Right hindlimb (tissue), 1 donor: ENCODE measurements at places on chromosomes 11 and 22.

DNA sequence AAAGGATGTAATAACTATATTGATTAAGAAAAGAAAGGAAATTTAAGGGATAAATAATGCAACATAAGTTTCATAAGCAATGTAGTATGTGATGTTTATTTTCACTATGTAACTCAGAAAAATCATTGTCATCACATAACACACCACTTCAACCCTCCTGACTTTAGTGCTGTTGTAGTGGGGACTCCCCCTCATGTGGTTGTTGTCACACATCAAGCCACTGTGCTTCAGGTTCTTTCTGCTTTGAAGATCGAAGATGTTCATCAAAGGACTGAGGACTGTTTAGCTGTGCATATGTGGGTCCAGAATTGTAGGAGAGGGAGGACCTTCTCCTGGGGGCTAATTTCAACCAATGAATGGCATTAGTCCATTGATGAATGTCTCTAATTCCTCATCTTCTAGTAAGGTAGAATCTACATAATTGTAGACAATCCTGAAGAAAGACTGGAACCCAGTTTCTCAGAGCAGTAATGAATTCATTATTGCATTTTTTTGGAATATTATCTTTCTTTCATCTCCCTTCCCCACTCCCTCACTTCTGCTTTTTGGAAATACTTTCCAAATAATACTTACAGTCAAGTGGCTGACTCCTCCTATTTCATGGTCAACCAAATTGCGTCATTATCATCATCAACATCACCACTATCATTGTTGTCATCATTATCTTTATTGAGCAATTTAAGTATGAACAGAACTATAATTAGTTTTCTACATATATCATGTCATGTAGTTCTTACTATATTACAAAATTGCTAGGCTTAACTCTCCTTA is 9.8 kb upstream of the CARD16 start:
- DNase-seq: no peak

GRCh38 chr11:11349870-11350337 is 3.1 kb downstream of the CSNK2A3 start:
- DNase-seq: peak; percentile 78

DNA sequence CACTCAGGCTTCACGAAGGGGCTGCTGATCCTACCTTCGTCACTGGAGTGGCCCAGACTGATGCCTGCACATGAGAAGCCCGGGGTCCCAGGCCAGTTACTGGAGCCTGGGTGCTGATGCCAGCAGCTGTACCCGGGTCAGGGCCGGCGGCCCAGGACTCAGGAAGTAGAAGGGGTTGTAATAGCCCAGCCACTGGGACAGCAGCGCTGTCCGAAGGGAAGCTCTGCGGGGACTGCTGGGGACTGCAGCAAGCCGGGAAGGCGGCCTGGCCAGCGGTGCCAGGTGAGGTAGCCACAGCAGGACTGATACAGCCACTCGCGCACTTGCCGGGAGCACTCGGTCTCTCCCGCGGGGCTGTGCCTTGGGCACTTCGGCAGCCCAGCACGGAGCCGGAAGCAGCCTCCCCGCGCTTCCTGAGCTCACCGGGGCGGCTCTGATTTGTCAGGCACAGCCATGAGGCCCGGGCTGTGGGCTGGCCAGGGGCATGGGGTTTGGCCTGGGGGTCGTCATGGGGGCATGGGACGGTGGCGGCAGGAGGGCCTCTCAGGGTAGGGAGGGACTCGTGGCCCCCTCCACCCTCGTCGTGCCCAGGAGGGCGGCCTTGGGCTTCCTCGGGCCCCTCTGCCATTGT is 13.9 kb upstream of the OR8K1 start:
- DNase-seq: no peak

DNA sequence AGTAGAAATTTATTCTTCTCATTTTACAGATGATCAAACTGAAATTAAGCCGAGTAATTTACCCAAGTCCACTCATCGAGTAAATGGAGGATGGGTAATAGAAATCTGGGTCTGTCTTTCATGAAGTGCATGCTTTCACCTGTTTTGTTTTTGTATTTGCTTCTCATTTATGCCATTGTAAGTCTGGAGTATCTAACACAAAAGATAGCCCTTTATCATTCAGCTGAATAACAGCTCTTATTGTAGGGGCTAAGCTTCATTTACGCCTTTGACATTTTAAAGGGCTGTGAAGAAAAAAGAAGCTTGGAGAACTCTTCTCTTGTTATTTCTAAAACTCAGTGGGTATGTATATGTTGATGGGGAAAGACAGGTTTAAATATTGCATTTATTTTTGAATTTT is 1196.2 kb upstream of the TENM4 start:
- no peak for DNase-seq

GRCh38 chr11:11937957-11938356 is 70.5 kb downstream of the DKK3 start:
- no peak for DNase-seq

GRCh38 chr11:112255067-112255720 is 5.5 kb downstream of the PLET1 start:
- peak; percentile 21 for DNase-seq

- peak; percentile 91 for DNase-seq
Observed at GRCh38 chr11:66316849-66317251, at the start of gene CD248. CD248 (minus strand) TSS chr11:66317044; CDS start chr11:66317027, 17 bp downstream.

GRCh38 chr11:60831143-60831500 is 10.8 kb upstream of the CCDC86 start:
- DNase-seq: peak; percentile 82

GRCh38 chr11:66368484-66368883 is 3.1 kb downstream of the SLC29A2 start:
- DNase-seq: no peak

DNA sequence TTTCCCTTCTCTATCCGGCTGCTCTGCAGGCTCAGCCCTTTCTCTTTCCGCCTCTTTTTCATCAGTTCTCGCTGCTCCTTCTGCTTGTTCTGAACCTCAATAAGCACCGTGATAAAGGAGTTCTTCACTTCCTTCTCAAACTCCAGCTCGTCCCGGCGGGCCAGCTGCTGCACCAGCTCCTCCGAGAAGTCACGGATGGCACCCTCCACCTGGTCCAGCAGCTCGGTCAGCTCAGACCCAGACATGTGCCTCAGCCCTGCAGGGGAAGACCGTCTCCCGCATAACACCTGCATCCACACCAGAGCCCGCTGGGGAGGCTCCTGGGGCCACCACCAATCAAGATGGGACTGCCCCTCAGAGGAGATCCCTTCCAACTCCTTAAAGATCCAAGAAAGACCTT is 40.2 kb downstream of the FEZ1 start:
- DNase-seq: no peak

DNA sequence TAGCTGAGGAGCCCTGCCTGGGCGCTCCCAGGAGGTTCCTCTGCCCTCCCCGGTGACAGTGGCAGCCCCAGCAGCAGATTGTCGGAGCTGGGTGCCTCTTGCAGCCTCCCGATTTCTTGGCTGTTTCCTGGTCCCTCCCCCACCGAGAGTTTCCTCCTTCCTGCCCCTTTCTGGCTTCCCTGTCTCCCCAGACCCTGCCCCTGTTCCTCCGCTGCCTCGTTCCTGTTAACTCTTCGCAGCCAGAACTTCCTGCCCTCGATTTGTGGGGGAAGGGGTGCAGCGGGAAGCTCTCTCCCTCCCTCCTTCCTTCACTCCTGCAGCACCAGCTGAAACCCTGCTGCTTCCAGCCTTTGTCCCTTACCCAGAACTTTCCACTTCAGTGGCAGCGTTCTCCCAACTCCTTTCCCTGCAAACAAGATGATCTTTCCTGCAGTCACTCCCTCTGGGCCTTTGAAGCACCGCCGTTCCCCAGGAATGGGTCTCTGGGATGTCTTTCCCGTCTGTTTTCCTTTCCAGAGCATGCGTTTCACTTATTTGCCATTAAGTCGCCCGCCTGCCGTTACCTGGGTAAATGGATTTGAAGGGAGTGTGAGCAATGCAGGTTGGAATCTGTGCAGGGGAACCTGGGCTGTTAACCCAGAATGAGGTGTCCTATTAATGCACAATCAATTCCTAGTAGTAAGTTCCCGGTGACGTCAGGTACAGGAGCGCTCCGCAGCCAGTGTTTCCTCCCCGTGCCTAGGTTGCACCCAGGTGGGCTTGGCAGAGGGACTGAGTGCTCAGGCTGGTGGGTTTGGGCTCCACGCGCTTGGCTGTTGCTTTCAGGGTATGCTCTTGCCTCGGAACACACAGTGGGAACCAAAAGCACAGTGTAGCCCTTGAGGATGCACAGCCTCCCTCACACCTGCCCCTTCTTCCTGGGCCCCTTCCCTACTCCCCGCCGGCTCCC is 4.3 kb downstream of the GRK2 start:
- peak; percentile 77 for DNase-seq

DNA sequence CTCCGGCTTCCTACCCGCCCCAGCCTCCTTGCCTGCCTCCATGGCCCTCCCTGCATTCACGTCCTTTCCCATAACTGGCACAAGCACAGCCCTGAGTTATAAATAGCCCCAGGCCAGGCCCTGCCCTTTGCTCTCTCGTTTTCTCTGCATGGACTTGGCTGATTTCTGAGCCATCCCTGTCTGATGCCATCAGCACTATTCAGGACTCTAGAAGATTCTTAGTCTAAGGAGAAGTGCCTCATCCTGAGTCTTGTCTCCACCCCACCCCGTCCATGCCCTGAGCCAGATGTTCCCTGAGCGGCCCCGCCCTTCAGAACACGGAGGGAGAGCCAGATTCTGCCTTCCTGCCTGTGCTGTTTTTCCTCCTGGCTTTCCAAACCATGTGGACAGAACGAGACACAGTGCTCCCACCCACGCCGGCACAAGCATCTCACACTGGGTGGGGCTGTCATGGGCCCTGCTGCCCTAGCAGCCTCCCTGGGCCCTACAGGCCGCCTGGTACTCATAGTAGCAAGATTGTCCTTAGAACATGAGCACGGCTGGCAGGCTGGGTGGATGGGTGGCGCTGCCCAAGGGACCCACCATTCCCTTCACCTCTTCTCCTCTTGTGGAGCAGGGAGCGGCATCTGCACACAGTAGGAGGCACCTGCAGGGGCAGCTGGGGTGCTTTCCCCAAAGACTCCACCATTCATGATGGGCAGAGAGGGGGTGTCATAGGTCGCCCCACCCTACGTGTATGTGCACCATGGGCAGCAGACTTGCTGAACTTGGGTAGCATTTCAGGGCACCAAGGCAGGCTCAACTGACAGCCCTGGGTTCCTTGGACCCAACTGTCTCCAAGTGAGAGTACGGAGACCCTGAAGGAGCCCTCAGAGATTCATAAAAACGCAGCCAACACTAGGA is 76.9 kb downstream of the BCR start:
- peak; percentile 80 for DNase-seq

- DNase-seq: no peak
Observed at GRCh38 chr11:29310725-29311342, 706.0 kb downstream of the KCNA4 start.

DNA sequence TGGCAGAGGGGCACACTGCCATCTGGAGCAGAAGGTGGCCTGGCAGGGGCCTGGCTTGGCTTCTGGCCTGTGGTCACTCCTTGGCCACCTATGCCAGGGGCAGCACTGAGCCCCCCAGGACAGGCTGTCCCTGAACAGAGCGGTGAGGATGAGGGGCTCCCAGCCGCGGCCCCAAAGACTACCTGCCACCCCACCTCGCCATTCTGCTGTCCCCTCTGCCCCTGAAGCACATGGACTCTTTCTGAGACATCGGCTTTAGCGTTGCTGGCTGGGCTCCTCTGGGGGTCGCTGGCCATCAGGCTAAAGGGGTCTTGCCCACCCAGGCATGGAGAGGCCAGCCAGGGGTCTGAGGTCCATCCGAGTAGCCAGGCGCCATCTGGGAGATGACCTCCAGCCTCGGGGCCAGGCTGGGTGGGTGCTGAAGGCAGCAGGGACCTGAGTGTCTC is 87.8 kb downstream of the WNT7B start:
- no peak for DNase-seq

GRCh38 chr11:10606536-10607208 is 38.2 kb upstream of the LYVE1 start:
- no peak for DNase-seq

GRCh38 chr11:72989727-72990126 is 152.4 kb downstream of the FCHSD2 start:
- DNase-seq: no peak

- DNase-seq: no peak
Observed at GRCh38 chr11:124168796-124169195, 14.3 kb upstream of the OR10D3 start.

- DNase-seq: no peak
Observed at GRCh38 chr22:17349172-17349571, 20.1 kb upstream of the CECR2 start.

DNA sequence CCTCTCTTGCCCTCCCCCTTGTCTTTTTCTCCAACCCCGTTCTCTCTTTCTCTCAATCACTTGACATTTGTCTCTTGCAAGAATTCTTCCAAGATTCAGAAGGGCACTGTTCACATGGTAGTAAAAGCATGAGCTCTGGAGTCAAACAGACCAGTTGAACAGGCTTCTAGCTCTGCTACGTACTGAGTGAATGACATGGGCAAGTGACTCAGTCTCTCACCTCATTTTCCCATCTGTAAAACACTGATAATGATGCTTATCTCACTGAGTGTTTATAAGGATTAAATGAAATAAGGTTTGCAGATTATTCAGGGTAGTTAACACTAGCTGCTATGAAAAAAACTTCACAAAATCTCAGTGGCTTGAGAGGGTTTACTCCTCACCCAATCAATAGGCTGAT is 5.9 kb upstream of the IL10RA start:
- no peak for DNase-seq

- DNase-seq: no peak
Observed at GRCh38 chr11:60455531-60456042, at the start of gene MS4A1. MS4A1 (plus strand) TSS chr11:60455847; CDS start chr11:60462375, 6,528 bp downstream.

GRCh38 chr11:18010121-18010670 is 2.7 kb downstream of the SERGEF start:
- DNase-seq: no peak

DNA sequence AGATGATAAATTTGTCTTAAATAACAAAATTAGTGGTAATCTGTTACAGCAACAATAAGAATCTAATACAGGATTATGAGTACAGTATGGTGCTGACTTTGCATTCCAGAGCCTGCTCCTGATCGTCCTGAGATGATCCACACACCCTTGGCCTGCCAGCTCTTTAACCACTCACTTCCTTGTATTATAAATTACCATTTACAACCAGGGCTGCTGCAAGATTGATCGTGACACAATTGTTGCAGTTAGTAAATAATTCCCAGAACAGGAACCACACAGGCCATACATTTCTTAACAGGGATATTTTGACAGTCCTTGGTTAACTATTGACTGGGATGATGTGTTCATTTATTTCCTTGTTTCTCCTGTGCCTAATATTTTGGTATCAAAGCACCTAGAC is 3.8 kb upstream of the CBLIF start:
- no peak for DNase-seq

DNA sequence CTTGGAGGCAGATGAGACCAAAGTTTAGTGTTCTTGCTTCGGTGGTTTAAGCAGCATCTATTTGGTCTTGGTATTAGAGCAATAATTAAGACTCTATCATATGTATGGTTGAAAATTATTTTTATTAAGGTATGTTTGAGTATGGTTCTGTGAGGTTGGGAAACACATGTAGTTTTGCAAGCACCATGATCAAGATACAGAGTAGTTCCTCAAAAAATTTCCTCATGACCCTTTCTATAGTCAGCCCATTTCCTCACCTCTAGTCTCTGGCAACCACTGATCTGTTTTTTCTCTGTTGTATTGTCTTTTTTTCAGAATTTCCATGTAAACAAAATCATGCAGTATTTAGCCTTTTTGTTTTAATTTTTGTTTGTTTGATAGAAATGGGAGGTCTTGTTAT is 18.4 kb downstream of the MTMR3 start:
- no peak for DNase-seq

GRCh38 chr22:49487950-49488349 is 339.7 kb downstream of the BRD1 start:
- DNase-seq: no peak
